ENCODE measurements at places on chromosomes 6 and 20.

DNA sequence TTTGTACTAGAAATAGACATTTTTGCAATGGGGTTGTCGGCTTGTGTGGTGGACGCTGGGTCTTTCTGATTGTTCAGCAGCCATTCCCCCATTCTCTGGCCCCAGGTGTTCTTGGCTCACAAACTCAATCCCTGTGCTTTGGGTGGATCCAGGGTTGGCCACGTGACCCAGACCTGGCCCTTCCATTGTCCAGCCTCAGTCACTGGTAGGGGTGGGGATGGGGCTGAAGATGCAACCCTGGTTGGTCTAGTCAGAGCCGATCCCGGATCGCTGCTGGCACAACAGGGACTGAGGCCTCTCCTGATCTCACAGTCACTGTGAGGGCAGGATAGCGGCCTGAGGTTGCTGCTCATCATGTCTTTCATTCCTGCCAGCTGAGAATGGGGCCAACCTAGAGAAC lies 365.3 kb upstream of the SULF2 start:
- DNase-seq: no peak

DNA sequence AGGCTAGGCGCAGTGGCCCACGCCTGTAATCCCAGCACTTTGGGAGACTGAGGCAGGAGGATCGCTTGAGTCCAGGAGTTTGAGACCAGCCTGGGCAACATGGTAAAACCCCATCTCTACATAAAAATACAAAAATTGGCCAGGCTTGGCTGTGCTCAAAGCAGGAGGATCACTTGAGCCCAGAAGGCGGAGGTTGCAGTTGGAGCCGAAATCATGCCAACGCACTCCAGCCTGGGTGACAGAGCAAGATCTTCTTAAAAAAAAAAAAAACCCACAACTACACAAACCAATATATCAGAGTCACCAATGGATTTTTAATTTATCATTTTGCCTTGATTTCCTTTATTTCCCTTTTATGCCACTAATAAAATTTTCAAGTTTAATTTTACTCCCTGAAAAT lies 9.3 kb downstream of the MAP3K5 start:
- no peak for DNase-seq

DNA sequence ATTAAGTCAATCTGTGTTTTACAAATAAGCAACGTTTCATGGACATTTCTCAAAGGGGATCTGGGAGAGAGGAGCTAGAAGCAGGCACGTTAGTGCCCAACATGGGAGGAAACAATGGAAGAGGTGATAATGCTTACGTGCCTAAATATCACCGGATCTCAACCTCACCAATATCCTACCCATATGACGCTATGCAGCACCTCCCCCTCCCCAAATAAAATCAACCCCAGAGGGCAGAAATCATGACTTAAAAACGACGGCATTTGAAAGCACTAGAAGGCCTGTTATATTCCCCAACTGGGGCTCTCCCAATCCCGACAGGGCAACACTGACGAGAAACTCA lies 425 bp downstream of the HBS1L start:
- DNase-seq: no peak

- DNase-seq: no peak
These were observed 1.4 kb downstream of the STMN3 start for GRCh38 chr20:63651942-63652191.

- DNase-seq: no peak
These were observed 112.7 kb upstream of the PDE10A start for GRCh38 chr6:165775721-165776120.

GRCh38 chr6:93749191-93749590 lies 329.8 kb upstream of the EPHA7 start:
- DNase-seq: no peak

- no peak for DNase-seq
These were observed 542 bp downstream of the USP49 start for GRCh38 chr6:41894366-41895299.

DNA sequence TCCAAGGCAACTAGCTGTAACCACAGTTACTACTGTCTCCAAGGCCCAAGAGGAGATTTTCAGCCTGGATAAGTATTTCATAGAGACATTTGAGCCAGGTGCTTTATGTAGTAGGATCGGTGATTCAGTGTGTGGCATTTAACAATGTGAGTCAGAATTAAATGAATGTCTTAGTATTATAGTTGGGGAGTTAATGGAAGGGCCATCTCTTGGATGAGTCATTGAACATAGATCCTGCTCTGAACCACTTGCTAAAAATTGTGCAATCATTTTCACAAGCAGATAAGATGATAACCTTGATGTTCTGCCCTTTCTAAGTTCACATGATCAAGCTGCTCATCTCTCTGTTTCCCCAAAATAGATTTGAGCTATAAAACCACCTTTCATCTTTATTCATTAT lies 668.9 kb upstream of the CITED2 start:
- no peak for DNase-seq

DNA sequence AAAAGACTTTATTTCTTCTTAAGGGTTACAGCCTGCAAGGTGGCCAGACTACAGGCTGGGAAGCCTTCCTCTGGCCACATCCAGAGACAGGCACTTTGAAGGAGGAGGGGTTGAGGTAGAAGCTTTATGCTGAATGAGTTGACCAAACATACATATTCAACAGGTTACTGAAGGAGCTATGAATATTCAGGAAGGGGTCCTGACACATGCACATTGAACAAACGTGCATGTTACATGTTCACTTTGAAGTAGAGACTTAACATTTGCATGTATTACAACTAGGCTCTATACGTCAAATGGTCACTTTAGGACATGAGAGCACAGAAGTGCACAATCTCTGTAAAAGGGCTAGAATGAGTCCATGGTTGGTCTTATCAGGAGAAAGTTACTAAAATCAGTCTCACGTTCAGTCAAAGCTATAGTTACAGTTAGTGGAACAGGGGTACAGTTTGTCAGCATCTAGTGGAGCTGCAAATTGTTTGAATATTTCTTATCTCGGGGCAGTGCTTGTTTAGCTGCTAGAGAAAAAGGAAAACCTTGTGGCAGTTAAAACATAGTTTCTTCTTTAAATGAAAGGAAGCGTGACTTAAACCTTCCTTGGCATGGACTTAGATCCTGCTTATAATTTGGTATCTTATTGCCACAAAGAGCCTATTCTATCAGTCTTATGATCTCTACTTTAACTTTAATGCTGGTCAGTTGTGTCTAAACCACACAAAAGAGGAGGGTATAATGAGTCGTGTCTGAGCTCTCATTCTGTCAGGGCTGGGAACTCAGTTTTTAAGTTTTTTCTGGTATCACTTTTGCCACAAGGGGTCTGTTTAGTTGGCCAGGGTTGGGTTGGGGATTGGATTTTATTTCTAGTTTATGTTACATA lies 4.6 kb upstream of the ZSCAN9 start:
- DNase-seq: no peak

- no peak for DNase-seq
These were observed 51.1 kb downstream of the GTF2H5 start for GRCh38 chr6:158219228-158219627.

DNA sequence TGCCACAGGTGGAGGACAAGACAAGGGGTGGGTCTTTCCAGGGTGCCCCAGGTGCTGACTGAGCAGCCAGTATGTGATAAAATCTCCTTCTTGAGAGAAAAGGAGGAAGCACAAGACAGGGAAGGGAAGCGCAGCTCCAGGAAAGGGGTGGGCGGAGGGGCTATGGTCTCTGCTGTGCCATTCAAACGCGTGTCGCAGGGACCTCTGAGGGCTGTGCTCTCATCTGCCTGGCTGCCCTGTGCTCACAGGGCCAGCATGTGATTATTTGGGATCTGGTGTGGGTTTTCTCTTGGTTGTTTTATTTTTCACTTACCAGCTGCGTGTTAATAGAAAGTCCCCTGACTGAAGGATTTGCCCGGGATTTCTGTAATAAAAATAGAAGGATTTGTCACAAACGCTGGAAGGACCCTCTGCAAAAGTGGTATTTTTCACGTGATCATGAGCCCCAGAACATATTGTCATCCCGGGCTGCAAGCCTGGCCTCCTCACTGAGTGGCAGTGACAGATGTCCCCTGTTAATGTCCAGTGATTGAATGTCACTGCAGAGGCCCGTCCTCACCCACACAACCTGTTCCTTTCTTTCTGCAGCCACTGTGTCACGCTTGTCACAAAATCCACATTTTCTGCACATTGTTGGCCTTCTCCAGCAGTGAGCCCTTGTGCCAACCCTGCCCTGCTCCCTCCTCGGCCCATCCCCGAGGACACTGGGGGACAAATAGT lies 35.0 kb upstream of the VSX1 start:
- no peak for DNase-seq

- DNase-seq: no peak
These were observed 20.7 kb downstream of the PBOV1 start for GRCh38 chr6:138197570-138197969.

- DNase-seq: no peak
These were observed 31.4 kb upstream of the SEC63 start for GRCh38 chr6:107989166-107990094.

- no peak for DNase-seq
These were observed 400.4 kb upstream of the IMPG1 start for GRCh38 chr6:76472858-76473257.

GRCh38 chr6:122657601-122658000 lies 47.4 kb downstream of the PKIB start:
- DNase-seq: no peak

DNA sequence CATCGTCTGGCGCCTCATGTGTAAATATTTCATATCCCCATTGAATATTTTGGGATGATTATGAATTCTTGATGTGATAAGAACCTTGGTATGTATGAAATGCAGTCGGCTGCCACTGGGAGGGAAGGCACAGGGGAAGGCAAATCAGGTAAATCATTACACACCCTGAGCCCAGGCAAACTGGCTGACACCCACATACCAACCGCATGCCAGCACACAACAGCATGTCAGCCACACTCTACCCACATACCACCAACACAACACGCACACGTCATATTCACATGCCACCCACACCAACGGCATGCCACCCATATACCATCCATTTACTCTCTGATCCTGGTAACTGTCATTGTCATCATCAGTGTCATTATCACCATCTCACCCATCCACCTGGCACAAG lies 28.3 kb upstream of the MDGA1 start:
- no peak for DNase-seq

DNA sequence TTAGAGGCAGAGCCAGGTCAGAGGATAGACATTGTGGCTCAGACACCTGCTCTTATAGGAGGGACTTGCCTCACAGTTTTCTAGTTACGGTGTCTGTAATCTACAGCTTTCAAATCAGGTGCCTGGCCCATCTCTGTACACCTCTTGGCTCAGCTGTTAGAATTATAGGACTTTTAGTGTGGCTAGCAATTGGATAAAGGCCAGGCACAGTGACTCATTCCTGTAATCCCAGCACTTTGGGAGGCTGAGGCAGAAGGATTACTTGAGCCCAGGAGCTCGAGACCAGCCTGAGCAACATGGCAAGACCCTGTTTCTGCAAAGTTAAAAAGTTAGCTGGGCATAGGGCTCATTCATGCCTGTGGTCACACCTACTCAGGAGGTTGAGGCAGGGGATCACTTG lies 20.0 kb downstream of the BRPF3 start:
- DNase-seq: no peak

All from SHP77 treated with DMSO at 0.1 percent for 48 hours (cell line).